ENCODE measurements at places on chromosomes 11 and 22.
A peak's percentile ranks its signal among the peaks of the same experiment; 100 is the strongest.

DNA sequence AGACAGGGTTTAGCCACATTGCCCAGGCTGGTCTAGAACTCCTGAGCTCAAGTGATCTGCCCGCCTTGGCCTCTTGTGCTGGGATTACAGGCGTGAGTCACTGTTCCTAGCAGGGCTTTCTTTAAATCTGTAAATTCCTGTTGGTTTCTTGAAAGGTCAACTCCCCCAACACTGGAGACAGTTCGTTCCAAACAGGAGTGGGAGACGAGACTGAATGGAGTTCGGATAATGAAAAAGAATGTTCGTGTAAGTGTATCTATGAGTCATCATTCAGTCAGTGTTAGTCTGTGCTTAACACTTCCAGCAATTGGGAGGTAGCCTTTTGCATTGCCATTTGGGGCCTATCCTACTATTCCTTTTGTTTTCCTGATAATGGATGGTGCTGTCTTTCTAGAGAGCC lies 10.0 kb upstream of the BACE1-AS start:
- no peak overlapping the region for H3K4me3 ChIP-seq
- peaks cover 3% of the 10 kb centered on the region for H3K4me1 ChIP-seq
- H3K27ac ChIP-seq: no peak overlapping the region
- no peak for DNase-seq
- no peaks in the 10 kb centered on the region for H3K27me3 ChIP-seq
- H3K36me3 ChIP-seq: peaks cover 18% of the 10 kb centered on the region

DNA sequence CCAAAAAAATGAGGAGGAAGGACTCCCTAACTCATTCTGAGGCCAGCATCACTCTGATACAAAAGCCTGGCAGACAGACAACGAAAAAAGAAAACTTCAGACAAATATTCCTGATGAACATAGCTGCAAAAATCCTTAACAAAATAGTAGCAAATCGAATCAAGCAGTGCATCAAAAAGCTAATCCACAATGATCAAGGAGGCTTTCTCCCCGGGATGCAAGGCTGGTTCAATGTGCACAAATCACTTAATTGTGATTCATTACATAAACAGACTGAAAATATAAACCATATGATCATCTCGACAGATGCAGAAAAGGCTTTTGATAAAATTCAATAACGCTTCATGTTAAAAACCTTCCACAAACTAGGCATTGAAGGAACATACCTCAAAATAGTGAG lies 16.4 kb downstream of the MTMR2 start:
- H3K4me1 ChIP-seq: peaks cover 9% of the 10 kb centered on the region
- peaks cover 2% of the 10 kb centered on the region for H3K36me3 ChIP-seq
- H3K27ac ChIP-seq: no peak overlapping the region
- H3K27me3 ChIP-seq: no peaks in the 10 kb centered on the region
- DNase-seq: no peak
- H3K4me3 ChIP-seq: no peak overlapping the region

DNA sequence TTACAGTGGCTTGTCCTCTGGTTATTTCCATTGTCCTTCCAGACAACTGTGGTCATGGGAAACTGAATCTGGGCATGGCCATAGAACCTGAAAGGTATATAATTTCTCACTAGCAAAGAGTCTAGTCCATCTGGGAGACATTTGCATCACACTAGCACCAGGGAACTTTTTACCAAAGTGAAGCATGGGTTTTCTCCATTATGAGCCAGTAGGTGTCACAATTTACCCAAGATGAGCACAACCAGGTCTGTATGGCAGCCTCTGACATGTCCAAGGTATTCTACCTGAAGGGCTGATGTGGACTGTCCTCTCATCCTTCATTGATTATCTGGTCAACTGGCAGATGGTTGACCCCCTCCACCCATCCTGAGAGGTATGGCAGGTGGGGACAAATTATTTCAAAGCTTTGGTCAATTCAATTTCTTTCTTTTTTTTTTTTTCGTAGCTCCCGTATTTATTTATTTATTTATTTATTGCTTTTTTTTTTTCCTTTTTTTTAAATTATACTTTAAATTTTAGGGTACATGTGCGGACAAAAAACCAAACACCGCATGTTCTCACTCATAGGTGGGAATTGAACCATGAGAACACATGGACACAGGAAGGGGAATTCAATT lies 425.9 kb downstream of the TMEM135 start:
- H3K4me3 ChIP-seq: no peak overlapping the region
- DNase-seq: peak; percentile 5
- no peaks in the 10 kb centered on the region for H3K4me1 ChIP-seq
- no peaks in the 10 kb centered on the region for H3K36me3 ChIP-seq
- H3K27me3 ChIP-seq: peaks cover 3% of the 10 kb centered on the region
- H3K27ac ChIP-seq: no peak overlapping the region

- no peak for DNase-seq
- H3K4me3 ChIP-seq: no peak overlapping the region
- peaks cover 20% of the 10 kb centered on the region for H3K4me1 ChIP-seq
- no peak overlapping the region for H3K27ac ChIP-seq
Observed at GRCh38 chr11:34353881-34354280, 3.9 kb downstream of the ABTB2 start.

DNA sequence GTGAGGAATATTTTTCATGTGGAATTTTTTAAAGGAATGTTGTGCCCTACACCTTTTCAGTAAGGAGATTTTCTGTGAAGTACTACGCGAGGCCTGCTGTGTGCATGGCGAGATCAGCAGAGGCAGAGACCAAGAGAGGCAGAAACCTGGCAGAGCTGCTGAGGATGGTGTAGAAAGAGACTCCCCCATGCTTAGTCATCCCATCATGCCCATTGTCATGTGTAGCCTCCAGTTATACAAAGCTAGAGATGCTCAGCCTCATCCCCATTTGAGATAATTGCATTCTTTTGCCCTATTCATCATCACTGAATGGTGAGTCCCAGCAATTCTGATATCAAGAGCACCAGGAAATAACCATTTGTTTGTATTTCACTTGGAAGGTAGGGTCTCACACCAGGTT lies 3.0 kb upstream of the MS4A7 start:
- no peak overlapping the region for H3K4me3 ChIP-seq
- no peak overlapping the region for H3K27ac ChIP-seq
- no peaks in the 10 kb centered on the region for H3K36me3 ChIP-seq
- no peak for DNase-seq
- H3K27me3 ChIP-seq: peaks cover 10% of the 10 kb centered on the region
- peaks cover 7% of the 10 kb centered on the region for H3K4me1 ChIP-seq

DNA sequence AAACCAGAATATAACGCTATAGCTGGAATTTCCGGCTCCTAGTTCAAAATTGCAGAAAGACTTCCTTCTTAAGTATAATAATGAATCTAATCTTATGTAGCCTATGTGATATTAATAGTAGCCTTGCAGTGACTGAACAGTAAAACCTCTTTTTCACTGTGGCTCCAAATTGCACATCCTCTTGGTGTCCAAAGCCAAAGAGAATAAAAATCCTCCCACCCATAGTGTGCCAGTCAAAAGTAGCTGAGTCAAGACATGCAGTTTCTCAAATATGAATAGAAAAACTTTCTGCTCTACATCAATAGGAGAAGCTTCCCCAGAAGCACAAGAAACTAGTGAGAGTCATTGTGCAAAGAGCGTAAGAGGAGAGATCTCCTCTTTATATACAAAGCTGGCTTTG lies 76.0 kb upstream of the PICALM start:
- no peak overlapping the region for H3K27ac ChIP-seq
- H3K4me1 ChIP-seq: peaks cover 4% of the 10 kb centered on the region
- no peaks in the 10 kb centered on the region for H3K36me3 ChIP-seq
- H3K27me3 ChIP-seq: no peaks in the 10 kb centered on the region

Measured in activated naive CD4-positive, alpha-beta T cell treated with anti-CD3 and anti-CD28 coated beads for 36 hours (primary cell).